HEK293T (cell line): ENCODE measurements at places on chromosomes 16 and 17.

DNA sequence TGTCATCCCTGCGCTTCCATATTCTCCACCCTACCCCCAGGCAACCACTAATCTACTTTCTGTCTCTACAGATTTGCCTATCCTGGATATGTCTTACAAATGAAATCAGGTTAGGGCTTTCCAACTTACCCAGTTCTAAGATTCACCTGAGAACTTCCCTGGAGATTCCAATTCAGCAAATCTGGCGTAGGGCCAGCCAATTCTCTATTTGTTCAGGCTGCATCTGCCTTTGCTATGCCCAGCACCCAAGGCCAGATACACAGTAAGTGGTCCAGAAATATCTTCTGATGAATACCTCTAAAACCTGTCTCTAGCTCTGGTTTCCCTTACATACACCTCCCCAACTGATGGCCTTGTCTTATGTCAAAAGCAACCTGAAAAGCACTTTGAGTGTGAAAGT is 10.4 kb upstream of the CTCF start:
- DNase-seq, result no peak

- DNase-seq, result no peak
Observed at GRCh38 chr17:80382446-80382845, 32.5 kb upstream of the ENDOV start.

DNA sequence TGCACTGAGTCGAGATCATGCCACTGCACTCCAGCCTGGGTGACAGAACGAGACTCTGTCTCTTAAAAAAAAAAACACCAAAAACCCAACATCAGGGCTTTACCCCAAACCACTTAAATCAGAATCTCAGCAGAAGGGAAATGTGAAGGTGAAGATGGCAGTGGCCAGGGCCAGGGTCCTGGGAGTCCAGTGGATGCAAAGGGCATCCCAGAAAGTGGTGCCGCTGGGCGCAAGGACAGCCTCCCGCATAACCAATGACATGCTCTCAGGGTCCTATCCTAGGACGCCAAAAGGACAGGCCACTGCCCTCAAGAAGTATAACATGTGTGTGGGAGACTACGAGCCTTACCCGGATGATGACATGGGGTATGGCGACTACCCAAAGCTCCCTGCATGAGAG is 7.9 kb downstream of the TUBD1 start:
- no peak for DNase-seq

DNA sequence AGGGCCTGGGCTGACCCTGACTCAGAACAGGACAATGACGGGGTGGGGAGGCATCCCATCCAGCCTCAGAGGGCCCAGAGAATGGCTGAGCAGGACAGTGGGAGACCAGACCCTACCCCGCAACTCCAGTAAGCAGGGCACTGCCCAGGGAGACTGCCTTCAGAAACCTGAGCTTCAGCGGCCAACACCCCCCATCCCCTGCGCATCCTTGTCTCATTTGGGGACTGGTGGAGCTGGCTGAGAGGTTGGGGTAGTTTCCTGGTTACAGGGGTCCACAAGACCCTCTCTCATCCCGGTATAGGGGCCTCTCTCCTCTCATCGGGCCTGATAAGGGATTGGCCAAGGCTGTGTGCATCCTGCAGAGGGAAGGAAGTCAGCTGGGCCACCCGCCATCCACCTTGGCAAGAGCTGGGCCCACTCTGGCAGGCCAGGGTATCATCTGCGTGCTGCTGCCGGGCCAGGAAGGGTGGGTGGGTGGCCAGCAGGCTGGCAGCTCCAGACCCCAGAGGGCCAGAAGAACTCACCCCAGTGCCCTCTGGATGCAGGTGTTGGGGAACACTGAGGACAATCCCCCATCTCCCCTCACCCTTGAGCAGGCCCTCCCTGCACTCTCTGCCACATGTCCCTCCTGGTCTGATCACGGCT is 229.1 kb downstream of the KATNIP start:
- DNase-seq, result no peak

- no peak for DNase-seq
Observed at GRCh38 chr16:8867216-8867931, 1.4 kb downstream of the CARHSP1 start.

- no peak for DNase-seq
Observed at GRCh38 chr16:71669926-71670536, 44.0 kb downstream of the MARVELD3 start.

DNA sequence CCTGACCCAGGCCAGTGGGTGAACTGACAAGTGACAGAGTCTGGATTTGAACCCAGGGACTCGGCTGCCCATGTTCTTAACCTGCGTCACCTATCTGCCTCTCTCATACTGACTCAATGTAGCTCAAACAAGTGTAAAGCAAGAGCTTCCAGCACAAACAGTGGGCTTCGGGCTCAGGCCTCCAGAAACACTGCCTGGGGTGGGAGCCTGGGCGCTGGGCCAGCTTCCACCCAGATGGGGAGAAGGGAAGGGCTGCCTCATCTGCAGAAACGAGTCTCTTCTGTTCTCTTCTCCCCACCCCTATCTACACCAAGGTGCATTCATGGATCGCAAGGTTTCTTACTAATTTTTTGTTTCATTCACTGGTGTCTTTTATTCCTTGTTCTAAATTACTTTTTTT is 1.3 kb downstream of the CDRT4 start:
- DNase-seq, result no peak

DNA sequence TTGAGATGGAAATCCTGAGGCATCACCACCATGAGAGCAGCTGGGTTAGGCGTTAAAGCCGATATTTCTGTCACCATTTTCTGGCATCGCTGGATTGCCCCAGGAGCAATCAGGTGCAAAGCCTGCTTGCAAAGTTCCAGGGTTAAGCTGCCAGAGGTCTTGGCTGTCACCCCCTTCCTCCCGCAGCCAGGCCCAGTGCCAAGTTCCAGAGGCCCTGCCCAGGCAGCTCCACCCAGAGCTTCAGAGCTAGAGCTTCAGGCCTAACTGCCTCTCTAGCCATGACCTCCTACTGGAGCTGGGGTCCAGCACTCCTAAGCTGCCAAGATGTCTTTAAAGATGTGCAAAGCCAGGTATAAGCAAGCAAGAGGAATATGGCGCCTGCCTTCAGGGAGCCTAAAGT is 8.8 kb upstream of the TMEM238L start:
- DNase-seq, result no peak

DNA sequence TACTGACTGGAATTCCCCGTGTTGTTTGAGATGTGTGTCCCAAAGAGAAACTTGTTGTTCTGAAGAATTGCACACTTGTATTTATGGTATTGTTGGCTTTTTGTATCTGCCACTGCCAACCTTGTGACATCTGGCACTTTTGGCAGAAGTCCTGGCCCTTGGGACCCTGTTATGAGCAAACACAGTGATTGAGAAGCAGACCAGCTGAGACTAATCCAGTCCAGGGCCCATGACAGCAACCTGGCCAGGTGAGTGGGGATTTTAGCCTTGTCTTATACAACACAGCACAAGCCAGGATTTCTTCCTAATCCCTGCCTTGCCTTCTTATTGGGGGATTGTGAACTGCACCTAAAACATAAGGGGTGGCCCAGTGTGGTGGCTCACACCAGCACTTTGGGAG is 80.0 kb downstream of the NTN1 start:
- DNase-seq, result no peak

- no peak for DNase-seq
Observed at GRCh38 chr16:4743226-4743878, 9.0 kb downstream of the DNAAF8 start.

DNA sequence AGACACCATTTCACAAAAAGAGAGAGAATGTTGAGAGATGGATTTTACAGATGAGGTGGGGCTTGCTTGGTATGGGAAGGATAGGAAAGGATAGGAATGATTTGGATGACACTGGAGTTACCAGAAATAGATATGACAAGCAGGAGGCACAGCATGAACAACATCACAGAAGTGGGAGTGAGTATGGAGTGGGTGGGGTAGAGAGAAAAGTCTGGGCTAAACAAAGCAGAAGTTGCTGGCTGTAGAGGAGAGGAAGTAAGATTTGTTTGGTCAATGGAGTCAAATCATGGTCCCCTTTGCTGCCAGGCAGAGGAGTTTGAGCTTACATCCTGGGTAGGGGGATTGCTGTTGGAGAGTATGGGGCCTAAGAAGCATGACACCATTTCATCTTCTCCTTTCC is 101.7 kb downstream of the VAT1L start:
- no peak for DNase-seq

GRCh38 chr16:83343935-83344366 is 463.8 kb upstream of the HSBP1 start:
- no peak for DNase-seq

DNA sequence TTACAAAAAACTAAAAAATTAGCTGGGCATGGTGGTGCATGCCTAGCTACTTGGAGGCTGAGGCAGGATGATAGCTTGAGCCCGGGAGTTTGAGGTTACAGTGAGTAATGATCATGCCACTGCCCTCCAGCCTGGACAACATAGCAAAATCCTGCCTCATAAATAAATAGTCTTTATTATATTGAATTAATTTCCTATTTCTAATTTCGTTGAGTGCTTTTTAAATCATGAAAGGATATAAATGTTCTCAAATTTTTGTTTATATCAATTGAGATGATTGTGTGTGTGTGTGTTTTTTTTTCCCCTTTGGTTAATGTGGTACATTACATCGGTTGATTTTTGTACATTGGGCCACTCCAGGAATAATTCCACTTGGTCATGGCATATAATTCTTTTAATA is 32.0 kb upstream of the AQP8 start:
- no peak for DNase-seq

DNA sequence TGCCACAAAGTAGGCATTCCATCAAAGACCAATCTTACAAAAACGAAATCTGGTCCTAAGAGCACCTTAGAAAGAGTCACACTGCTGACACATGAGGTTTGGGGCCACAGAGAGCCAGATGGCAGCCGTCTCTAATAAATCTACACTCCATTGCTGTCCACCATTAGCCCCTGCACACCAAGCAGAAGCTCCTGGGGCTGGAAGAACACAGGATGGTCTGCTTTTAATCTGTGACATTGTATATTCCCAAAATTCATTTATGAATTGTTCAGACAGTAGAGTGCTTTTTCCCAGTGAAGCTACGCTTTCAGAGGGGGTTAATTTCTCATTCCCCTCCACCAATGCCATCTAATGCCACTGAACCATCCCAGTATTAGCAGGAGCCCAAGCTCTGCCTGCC is 1.6 kb downstream of the CYB561 start:
- no peak for DNase-seq

- no peak for DNase-seq
Observed at GRCh38 chr16:17354141-17354601, 116.6 kb downstream of the XYLT1 start.

GRCh38 chr17:27327871-27328270 is 34.0 kb downstream of the WSB1 start:
- DNase-seq, result no peak

DNA sequence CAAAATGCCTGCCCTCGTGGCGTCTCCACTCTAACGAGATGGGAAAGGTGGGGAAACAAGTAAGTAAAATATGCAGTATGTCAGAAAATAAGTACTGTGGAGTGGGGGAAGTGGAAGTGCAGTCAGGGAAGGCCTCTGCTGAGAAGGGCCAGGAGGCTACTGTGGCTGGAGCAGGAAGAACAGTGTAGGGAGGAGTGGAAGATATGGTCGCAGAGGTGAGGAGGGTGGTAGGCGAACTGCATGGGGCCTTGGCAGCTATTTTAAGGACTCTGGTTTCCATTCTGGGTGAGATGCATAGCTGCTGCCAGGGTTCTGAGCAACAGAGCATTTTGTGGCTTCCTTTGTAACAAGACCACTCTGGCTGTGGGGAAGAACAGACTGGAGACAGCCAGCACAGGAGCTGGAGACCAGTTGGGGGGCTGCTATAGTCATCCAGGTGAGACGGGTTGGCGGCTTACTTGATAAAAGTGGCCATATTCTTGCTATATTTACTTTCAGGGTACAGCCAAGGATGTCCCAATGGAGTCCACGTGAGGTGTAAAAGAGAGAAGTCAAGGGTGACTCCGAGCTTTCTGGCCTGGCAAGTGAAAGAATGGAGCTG is 42.6 kb downstream of the CYTH1 start:
- no peak for DNase-seq

DNA sequence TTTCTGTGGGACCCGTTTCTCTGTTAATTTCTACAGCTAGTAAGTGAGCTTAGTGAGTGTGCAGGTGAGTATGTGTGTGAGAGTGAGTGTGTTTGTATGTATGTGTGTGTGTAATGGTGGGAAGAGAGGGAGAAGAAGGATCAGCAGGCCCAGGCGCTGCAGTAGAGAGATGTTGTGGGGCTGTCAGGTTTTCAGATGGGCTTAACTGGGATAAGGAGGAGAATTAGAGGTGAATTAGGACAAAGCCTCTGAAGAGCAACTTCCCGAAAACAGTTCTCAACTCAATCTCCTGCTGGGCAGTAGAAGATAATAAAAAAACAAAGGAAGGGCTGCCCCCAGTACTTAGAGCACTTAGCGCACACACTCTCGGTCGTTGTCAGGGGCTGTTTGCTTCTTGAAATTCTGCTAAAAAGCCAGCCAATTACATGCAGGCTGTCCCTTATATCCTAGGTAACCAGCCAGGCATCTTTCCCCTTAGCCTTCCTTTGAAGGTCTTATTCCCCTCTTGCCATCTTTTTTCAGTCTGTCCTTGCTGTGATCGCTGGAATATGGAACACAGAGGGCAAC is 63.4 kb downstream of the CLEC16A start:
- DNase-seq, result no peak

DNA sequence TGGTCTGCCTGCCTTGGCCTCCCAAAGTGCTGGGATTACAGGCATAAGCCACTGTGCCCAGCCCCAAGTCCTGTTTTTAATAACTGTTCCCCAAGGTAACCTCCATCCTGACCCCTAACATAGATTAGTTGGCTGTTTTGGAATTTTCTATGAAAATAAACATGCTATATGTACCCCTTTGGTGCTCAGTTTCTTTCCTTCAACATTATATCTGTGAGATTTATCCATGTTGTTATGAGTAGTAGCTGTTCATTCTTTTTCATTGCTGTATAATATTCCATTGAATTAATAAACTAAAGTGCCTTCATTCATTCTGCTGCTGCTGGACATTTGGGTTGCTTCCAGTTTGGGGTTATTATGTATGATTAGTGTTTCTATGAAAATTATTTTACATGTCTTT is 26.3 kb upstream of the FMNL1 start:
- DNase-seq, result no peak

- DNase-seq, result no peak
Observed at GRCh38 chr17:8382052-8382879, 727 bp downstream of the RPL26 start.

DNA sequence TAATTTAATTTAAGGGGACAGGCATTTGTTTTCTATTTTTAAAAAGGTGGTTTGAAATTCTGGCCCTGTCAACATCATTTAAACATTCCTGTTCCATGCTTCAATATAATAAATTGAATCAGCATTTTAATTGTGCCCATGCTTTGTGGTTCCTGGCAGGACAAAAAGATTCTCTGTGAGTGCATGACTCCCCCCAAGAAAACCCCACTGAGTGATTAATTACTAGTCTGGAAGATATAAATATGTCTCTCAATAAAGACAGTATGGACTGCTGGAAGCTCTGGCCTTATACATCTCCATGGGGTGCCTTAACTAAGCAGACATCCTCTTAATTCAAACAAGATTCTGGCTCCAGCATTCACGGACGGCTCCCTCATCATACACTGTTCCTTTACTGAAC is 95.0 kb upstream of the PSMD7 start:
- no peak for DNase-seq

GRCh38 chr16:57192146-57192545 is 6.0 kb downstream of the RSPRY1 start:
- DNase-seq, result no peak

- DNase-seq, result peak; percentile 68
Observed at GRCh38 chr17:59786536-59787319, 79.3 kb downstream of the VMP1 start.
